K562 (cell line): ENCODE measurements at places on chromosomes 1 and 21. TPM values are rescaled to one million over a fixed set of nuclear protein-coding genes. Genes with fewer than 3 reads are reported as not detected.

Gene TSTD1
- polyA plus RNA-seq: 0.23 and 0.27 TPM in 2 replicates

Gene PPM1J
- 8.2 and 8.5 TPM in 2 replicates for polyA plus RNA-seq

Gene C8A
- polyA plus RNA-seq: not detected in 2 replicates

Gene CRTC2
- polyA plus RNA-seq: 18.9 and 24.0 TPM in 2 replicates

Gene EPHB2
- not detected in 2 replicates for polyA plus RNA-seq
